ENCODE measurements at places on chromosomes 6 and 20.

DNA sequence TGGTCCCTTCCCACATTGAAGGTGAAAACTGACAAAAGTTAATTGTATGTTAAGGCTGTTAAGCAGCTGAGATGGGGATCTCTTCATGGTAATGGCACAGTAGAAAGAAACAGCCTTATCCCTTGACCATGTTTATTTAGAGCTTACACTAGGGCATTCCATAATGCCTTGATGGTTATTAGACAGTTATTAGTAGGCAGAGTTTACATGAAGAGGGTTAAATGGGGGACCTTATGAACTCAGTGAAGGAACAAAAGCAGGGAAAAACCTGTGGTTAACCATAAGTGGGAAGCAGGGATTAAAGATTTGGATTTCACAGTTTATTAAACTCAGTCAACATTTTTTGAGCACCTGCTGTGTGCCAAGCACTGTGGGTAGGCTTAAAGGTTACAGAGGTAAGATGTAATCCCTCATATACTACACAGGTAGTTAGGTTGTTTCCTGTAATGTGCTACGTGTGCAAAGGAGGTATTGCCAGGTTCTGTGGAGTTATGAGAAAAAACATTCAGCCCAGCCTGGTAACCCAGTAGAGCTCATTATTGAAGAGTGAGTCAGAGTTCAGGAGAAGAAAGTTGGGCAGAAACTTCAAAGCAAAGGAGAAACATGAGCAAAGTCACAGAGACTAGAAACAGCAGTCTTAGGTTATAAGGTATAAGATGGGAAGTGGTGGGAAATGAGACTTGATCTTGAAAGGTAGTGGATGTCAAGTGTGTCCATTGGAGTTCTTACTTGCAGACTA, 32.3 kb upstream of the GNRH2 start:
- no peak for DNase-seq

DNA sequence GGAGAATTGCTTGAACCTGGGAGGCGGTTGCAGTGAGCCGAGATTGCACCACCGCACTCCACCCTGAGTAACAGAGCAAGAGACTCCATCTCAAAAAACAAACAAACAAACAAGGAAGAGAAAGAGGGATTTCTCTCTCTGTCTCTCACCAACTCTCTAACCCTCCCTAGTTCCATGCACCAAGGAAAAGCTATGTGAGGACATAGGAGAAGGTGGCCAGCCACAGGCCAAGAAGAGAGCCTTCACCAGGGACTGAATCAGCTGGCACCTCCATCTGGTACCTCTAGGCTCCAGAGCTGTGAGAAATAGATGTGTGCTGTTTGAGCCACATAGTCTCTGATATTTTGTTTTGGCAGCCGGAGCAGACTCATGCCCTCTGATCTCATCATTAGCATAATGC, 9.0 kb upstream of the FAM110A start:
- DNase-seq = no peak

GRCh38 chr6:29790626-29791025, 37.0 kb upstream of the HLA-G start:
- no peak for DNase-seq

- DNase-seq = peak; percentile 87
Measured at GRCh38 chr20:64255361-64256281, at the start of gene PCMTD2. Gene PCMTD2, plus strand, starts transcription at chr20:64255748. Its CDS starts 4,218 bp downstream, at chr20:64259966.

- DNase-seq = no peak
Measured at GRCh38 chr6:114520976-114521375, 178.2 kb upstream of the HS3ST5 start.

GRCh38 chr20:18224968-18225568, 63.3 kb upstream of the ZNF133 start:
- DNase-seq = no peak

- peak; percentile 76 for DNase-seq
Measured at GRCh38 chr20:17558154-17558940, 11.5 kb upstream of the DSTN start.

GRCh38 chr6:78577585-78577984, 289.8 kb upstream of the IRAK1BP1 start:
- no peak for DNase-seq

GRCh38 chr6:71284785-71285184, 3.8 kb upstream of the OGFRL1 start:
- no peak for DNase-seq

DNA sequence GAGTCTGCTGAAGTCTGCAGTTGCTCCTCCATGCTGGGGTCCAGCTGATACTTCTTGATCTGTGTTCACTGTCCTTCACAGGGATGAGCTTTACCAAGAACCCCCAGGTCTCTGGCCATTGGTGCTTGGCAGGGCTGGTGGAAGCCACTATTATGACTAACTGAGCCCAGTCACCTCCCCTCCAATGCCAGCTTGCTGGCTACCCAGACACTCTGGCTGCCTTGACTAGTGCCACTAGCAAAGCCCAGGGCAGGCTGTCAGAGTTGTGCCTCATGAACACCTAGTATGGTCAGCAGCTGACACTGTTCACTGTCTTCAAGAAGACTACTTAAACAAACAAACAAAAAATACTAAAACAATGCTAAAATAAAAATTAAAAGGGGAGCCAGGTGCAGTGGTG, 8.8 kb downstream of the ASIP start:
- DNase-seq = no peak

GRCh38 chr6:105495515-105495914, 92.6 kb upstream of the PREP start:
- DNase-seq = no peak

GRCh38 chr6:31615748-31616147, 714 bp downstream of the AIF1 start:
- DNase-seq = no peak

GRCh38 chr6:17218023-17218748, 63.0 kb upstream of the RBM24 start:
- DNase-seq = no peak

GRCh38 chr6:116352515-116353471, 18.0 kb upstream of the DSE start:
- peak; percentile 41 for DNase-seq

DNA sequence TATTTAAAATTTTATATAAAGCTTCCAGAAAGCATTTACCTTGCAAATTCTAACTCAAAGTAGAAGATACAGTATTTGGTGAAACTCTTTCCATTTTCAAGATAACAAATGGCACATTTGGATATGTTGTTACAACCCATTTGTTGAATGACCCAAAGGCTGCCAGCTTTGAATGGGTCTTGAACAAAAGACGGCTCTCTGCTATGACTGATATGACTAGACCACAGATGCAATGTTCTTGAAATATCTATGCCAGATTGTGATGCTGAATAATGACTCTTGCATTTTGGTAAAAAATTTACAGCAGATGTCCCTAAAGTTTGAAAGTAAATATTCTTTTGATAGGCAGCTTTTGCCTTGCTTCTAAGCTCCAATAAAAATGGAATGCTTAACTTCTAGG, 99.6 kb downstream of the HTR1B start:
- no peak for DNase-seq

- DNase-seq = no peak
Measured at GRCh38 chr6:40425192-40425919, 161.8 kb downstream of the LRFN2 start.

DNA sequence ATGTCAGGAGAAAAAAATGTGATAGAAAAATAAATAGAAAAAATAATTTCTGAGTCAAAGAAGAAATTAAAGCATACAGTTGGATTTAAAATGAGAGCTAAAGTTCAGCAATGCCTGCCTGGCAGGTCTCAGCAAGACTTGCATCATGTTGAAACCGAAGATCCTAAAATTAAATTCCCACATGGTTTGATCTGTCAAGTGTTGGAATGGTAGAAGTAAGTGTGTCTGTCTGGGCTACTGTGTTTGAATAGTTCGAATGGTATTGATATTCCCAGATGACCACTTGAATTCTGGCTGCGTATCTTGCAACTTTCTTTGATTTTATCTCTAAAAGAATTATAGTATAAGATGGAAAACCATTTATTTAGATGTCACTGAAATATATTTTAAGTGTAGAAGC, 1349.6 kb downstream of the EPHA7 start:
- no peak for DNase-seq

GRCh38 chr6:160520043-160520904, 143.8 kb downstream of the LPA start:
- peak; percentile 47 for DNase-seq

DNA sequence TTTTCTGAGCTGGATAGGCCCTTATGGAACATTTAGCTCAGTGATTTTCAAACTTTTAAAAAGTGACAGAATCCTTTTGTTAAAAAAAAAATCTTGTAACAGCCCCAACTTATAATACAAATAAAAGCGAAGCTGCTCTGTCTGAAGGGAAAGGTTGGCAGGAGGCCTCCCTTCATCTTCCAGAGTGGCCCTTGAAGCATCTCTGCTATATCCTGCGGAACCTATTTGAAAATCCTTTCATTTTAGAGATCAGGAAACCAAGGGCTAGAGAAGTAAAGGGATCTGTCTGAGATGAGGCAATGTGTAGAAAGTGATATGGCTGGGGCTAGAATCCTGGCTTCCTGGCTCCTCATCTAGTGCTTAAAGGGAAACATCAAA, 107.8 kb downstream of the UBE3D start:
- DNase-seq = no peak

DNA sequence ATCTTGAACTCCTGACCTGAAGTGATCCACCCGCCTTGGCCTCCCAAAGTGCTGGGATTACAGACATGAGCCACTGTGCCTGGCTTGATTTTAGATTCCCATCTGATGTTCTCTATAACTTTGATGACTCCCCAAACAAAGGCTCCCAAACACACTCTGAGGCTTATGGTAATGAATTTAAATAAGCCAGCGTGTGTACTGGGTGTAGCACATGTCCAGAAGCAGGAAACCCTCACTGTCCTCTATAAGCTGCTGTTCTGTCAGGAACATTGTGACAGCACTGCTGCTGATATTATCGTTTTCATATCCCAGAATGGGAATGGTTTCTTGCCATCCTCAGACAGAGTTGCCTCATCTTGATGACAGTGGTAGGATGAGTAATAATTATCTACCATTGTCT, 54.1 kb upstream of the SALL4 start:
- no peak for DNase-seq

DNA sequence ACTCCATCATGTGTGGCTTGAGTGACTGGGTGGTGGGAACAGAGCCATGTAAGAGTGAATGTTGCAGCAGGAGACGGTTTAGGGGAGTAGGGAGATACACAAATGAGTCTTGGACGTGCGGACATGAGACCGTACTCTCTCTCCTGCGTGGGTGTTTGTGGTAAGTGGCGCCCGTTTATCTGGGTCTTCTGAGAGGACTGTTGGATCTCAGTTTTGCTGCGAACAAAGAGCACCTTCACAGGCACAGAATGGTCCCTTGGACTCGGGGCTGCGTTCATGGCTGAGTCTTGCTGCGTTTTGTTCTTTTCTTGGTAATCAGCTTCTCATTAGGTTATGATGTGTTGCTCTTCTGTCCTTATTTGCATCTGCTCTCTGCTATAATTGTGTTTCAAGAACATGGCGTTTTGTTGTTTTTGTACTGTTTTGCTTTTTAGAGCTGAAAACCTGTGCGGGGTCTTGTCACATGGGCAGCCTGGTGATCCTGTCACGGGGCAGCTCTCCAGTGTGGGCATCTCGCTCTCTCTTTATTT, 28.5 kb downstream of the STK35 start:
- no peak for DNase-seq

GRCh38 chr6:11179419-11180202, 52.9 kb downstream of the NEDD9 start:
- no peak for DNase-seq

DNA sequence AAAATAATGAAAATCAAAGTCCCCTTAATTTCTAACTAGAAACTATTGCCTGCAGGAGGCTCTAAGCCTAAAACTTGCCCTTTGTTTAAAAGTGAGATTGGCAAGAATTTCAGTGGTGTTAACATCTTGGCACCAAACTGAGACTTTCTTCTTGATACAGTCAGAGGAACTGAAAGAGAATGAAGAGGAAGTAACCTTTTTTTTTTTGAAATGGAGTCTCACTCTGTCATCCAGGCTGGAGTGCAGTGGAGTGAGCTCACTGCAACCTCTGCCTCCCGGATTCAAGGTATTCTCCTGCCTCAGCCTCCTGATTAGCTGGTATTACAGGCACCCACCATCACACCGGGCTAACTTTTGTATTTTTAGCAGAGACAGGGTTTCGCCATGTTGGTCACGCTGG, 3.6 kb downstream of the DOP1A start:
- peak; percentile 80 for DNase-seq

DNA sequence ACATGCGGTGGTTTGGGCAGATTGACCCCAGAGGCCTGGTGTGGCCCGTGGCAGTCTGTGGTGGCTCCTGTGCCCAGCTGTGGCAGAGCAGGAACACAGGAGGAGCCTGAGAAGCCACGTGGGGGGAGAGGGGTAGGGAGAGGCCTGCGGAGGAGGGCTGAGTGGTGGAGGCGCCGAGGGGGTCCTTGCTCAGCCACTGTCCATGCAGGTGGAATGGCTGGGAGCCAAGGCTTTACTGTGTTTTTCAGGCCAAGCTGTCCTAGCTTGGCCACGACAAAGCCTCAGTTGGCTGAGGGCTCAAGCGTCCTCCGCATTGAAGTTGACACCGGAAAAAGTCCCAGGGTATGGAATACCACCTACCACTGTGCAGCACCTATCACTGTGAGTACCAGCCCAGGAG, 107.0 kb downstream of the VEGFA start:
- no peak for DNase-seq

- DNase-seq = no peak
Measured at GRCh38 chr20:54108817-54109216, 38.4 kb upstream of the BCAS1 start.

- no peak for DNase-seq
Measured at GRCh38 chr6:66328200-66328599, 621.2 kb upstream of the EYS start.

DNA sequence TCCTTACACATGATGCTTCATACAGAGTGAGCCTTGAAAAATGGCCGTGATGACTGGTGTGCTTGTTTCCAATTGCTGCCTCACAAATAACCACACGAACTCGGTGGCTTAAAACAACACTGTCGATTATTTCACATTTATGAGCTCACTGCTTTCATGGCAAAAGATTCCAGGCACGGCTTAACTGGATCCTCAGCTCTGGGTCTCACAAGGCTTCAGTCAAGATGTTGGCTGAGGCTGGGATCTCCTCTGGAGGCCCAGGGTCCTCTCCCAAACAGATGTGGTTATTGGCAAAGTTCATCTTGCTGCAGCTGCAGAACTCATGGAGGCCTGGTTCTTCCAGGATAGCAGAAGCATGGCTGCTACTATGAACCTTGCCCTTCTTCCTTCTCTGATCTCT, 144.6 kb downstream of the TFAP2C start:
- no peak for DNase-seq

DNA sequence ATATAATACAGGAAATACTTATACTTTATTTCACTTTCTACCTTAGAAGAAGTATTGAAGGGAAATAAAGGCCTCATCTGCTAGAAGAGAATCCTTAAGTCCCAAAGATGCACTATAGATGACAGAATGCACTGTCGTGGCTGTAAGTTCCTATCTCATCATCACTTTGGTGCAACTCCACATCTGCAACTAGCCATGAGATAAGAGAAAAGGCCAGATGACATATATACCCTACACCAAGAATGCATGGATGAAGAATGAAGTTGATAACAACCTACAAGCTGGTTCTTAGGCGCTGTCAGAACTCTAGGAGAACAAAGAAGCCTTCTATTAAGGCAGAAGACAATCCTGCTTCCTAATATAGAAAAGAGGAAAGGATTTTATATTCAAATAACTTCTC, 11.6 kb upstream of the PLN start:
- no peak for DNase-seq

GRCh38 chr20:24470746-24471582, 1.5 kb downstream of the SYNDIG1 start:
- DNase-seq = no peak

- peak; percentile 4 for DNase-seq
Measured at GRCh38 chr20:54622333-54623295, 147.2 kb downstream of the DOK5 start.

GRCh38 chr6:134199848-134200606, 117.9 kb downstream of the SGK1 start:
- DNase-seq = no peak

- no peak for DNase-seq
Measured at GRCh38 chr6:77844822-77845221, 192.0 kb downstream of the MEI4 start.

Measured in inflammatory macrophage treated with lipopolysaccharide for 4 hours (primary cell).